Naive thymus-derived CD8-positive, alpha-beta T cell (primary cell): ENCODE measurements at places on chromosomes 3 and 15. TPM values are rescaled to one million over a fixed set of nuclear protein-coding genes. Genes with fewer than 3 reads are reported as not detected.

GPR27 gene
- polyA plus RNA-seq: 0.18 TPM

HOMER2 gene
- 0.23 TPM for polyA plus RNA-seq

MAP1A gene
- 0.05 TPM for polyA plus RNA-seq

TRH gene
- polyA plus RNA-seq: not detected

PTH1R gene
- not detected for polyA plus RNA-seq

GOLGA8G gene
- not detected for polyA plus RNA-seq

ZNF592 gene
- 9.4 TPM for polyA plus RNA-seq

MYZAP gene
- polyA plus RNA-seq: 0.20 TPM

SLC22A13 gene
- polyA plus RNA-seq: not detected

CCDC13 gene
- not detected for polyA plus RNA-seq

SLC51B gene
- not detected for polyA plus RNA-seq

COL7A1 gene
- not detected for polyA plus RNA-seq

LPP gene
- polyA plus RNA-seq: 12.5 TPM

ACTC1 gene
- polyA plus RNA-seq: not detected

CNTN6 gene
- not detected for polyA plus RNA-seq

ZBTB20 gene
- polyA plus RNA-seq: 20.5 TPM
